ENCODE measurements at places on chromosomes 16 and 17.

DNA sequence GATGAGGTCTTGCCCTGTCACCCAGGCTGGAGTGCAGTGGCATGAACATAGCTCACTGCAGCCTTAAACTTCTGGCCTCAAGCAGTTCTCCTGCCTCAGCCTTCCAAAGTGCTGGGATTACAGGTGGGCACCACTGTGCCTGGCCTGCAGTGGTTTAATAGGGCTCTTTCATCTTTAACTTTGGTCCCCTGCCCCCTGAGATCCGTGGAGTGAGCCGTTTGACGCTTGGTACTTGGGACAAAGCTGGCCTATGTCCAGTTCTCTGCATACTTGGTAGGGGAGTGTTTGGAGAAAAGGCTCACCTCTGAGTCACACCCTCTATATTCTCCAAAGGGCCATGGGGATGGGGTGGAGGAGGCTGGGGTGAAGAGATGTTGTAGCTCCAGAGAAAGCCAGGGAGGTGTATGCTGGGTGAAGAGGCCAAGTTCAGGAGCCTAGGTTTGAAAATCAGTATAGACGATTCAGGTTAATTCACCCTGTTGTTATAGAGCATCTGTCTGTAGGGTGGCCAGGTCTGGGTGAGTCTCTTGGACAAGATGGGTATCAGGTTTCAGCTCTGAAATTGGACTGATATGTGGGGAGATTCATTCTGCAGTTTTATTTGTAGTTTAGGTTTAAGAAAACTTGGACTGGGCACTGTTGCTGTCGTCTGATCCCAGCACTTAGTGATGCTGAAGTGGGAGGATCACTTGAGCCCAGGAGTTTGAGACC lies 17.6 kb downstream of the ABCC1 start:
- DNase-seq, result no peak

DNA sequence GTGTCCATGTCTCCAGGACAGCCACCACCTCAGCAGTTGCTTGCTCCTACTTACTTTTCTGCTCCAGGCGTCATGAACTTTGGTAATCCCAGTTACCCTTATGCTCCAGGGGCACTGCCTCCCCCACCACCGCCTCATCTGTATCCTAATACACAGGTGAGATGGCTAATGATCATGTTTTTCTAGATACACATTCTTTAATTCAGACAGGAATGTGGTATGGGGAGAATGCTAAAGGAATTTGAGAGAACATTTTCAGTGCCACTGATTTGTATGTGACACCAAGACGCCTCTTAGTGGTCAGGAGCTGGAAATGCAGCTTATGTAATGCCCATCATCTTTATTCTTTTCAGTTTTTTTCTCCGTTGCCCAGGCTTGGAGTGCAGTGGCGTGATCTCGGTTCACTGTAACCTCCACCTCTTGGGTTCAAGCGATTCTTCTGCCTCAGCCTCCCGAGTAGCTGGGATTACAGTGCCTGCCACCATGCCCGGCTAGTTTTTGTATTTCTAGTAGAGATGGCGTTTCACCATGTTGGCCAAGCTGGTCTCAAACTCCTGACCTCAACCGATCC lies 8.9 kb upstream of the RAPGEFL1 start:
- no peak for DNase-seq

DNA sequence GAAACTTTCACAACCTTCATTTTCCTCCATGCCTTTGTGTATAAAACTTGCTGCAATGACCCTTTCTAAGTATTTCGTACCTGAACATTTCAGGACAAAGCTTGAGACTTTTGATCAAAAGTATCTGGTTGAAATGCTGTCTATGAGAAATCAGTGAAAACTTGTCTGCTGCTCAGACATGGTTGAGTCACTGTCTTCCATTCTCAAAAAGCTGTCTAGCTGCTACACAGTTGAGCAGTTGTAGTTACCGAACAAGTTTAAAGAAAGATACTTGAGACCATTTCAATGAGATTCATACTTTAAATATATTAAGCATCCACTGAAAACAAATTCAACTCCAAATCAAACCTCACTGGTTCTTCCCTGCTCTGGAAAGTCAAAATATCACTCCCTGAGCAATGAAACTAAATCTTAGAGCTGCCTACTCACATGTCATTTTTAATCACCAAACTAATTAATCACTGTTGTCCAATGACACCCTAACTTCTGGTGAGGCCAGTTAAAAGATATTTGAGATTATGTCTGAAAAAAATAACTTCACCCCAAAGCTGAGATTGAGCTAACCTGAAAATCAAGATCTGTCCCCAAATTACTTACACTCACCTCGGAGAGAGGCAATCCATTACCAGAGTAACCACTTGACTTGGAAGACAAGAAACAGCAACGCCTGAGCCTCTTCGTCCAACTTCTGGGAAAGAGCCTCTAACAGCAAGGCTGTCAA lies 488 bp downstream of the TMEM100 start:
- DNase-seq, result no peak

DNA sequence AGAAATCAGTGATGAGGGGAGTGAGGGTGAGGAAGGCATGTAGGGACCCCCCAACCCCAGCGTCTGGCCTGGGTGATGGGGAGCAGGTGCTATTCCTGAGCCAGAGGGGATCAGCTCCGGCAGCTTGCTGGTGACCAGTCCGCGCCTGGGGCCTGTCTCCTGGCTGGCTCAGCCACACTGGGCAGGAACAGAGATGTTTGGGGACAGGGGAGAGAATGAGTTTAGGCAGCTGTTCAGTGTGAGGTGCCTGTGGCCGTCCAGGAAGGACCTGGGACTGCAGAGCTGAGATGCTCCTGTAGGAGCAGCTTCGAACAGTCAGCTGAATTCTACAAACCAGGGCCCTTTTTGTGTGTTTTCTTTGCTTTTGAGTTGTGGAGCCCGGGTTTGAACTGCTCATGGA lies 23.2 kb upstream of the SPNS2 start:
- DNase-seq, result no peak

DNA sequence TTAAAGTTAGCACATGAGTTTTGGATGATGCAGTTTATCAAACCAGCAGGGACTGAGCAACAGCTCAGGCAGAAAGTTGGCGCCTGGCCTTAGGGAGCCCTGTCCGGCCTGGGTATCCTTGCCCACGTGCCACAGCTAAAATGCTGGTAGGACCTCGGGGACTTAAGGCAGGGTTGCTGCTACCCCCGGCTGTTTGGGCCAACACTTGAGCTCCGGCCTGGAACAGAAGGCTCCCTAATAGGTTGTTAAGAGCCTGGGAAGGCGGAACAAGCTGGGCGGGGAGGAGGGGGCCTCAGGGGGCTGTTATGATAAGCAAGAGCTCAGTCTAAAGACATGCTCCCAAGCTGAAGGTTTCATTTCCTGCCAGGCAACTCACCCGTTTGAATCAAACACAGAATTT lies 39.7 kb downstream of the CUEDC1 start:
- no peak for DNase-seq

DNA sequence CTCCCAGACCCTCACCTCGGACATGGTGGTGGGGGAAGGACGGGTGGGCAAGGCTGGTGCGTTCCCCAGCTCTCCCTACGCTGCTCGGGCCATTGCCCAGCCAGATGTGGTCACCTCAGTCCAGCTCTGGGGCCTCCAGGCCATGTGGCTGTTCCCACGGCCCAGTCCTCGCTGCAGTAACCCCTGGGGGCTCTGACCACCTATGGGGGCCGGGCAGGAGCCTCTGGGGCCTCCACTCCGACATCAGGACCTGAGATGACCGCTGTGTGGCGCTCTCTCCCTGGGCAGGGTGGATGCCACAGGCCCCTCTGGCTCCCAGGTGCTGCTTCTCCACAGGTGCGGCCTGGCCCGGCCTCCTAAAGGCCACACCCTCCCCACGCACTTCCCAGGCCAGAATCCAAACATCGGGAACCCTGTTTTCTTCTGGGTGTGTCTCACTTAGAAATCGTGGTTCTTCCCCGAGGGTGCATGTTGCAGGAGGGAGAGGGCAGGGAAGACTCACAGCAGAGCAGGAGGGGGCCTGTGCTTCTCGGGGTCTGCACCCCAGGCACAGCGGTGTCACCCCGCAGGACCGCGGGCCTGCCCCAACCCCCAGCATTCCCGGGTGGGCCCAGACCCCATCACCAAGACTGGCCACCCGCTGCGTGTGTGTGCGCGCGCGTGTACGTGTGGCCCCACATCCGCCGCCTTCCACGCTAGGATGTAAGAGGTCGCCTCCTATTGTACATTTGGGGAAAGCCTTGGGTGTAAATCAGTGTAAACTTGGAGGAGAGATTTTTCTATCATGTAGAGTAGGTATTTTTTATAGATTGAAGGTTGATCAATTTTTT lies 5.9 kb upstream of the CAPN15 start:
- DNase-seq, result no peak

GRCh38 chr17:73785958-73786743 lies 141.9 kb upstream of the SDK2 start:
- DNase-seq, result no peak

- DNase-seq, result no peak
Observed at GRCh38 chr17:79794659-79795511, 2.0 kb downstream of the CBX8 start.

GRCh38 chr17:15237106-15237425 lies 28.1 kb downstream of the PMP22 start:
- DNase-seq, result no peak

GRCh38 chr17:49730078-49730784 lies 22.5 kb upstream of the SLC35B1 start:
- no peak for DNase-seq

DNA sequence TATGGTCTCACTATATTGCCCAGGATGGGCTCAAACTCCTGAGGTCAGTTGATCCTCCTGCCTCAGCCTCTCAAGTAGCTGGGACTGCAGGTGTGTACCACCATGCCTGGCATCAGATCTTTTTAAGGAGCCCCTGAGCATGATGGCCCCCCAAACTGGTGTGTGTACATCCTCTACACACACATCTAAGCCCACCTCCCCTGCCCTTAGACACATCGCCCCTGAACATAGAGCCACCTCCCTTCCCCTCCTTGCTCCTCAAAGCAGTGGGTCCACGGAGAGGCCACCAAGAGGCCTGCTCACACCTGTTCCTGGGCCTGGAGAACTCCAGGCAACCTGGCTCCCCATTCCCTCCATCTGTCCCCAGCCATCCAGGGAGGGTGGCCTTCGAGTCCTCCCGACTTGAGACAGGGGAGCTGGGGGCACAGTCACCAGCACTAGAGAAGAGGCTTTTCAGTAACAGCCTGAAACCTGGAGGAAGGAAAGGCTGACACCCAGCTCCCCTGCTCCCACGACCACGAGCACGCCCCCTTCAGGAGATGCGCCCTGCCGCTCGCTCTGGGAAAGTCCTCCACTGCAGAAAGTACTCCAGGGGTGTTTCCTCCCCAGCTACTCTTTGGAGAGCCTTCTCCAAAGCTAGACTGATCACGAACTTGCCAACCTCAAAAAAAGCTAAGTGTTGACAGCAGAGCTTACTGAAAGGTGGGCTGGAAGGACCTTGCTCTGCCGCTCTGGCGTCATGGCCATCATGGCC lies 12.6 kb upstream of the PRR29 start:
- no peak for DNase-seq

DNA sequence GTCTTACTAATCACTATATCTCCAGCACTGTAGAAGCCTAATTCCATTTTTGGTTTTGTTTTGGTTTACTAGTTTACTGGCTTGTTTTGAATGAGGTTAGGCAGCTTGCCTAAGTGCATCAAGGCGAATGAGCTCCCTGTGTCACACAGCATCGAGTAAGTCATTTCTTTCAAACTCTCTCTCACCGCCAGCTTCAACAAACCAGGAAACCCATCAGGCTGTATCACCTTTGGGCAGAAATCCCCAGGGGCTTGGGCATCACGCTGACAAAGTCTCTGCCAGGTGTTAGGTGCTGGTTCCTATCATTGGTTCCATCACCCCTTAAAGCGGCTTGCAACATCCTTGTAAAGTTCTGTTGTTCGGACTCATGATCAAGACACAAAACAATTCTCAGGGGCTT lies 226.6 kb downstream of the GRIN2A start:
- no peak for DNase-seq

Data from central memory CD8-positive, alpha-beta T cell (primary cell).